ENCODE measurements at places on chromosomes 6 and 20.

DNA sequence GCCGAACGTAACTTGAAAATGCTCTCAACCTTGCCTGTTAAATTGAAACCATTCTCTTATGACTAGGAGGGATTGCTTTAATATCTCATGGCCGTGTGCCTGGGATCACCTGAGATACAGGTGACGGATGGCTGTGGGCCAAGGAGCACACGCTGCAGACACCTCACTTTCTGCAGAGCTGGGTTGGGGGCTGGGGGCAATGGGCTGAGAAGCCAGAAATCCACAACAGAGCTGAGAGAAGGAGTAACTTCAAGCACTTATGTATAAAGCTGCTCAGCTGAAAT lies 170.9 kb downstream of the DTNBP1 start:
- DNase-seq = no peak

DNA sequence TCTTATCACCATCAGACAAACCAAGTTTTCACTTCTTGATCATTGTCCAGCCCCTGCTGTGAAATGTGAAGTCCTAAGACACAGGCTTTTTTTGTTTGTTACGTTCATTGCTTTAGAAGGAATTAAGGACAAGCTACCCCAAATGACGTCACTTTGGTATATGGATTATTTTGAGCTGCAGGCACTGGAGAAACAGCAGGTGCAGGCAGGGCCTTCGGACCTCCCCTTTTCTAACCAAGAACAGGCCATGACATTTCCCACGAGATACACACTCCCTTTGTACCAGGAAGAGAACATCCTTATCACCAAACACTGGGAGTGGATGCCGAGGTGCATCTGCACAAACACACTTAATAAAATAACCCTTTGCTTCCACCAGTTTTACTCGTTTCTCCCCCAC lies 418.0 kb upstream of the SULF2 start:
- no peak for DNase-seq

DNA sequence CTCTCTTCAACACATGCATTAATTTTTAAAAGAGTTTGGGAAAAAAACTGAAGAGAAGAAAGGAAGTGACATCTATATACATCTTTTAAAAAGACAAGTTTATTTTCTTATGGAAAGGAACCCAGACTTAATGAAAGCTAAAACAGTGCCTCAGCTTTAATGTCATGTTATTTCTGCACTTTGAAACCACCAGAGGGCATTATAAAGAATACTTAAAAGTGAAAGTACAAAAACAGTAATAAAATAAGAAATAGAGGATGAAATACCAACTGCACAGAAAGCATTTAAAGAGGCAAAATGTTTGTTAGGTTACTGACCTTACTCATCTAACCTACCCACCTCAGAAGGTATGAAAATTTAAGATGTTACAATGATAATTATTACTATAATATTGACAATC lies 98.8 kb downstream of the HUS1B start:
- DNase-seq = no peak

- DNase-seq = no peak
Measured at GRCh38 chr20:21301940-21302663, 1.0 kb upstream of the XRN2 start.

- peak; percentile 22 for DNase-seq
Measured at GRCh38 chr20:53708129-53708968, 114.7 kb upstream of the ZNF217 start.

DNA sequence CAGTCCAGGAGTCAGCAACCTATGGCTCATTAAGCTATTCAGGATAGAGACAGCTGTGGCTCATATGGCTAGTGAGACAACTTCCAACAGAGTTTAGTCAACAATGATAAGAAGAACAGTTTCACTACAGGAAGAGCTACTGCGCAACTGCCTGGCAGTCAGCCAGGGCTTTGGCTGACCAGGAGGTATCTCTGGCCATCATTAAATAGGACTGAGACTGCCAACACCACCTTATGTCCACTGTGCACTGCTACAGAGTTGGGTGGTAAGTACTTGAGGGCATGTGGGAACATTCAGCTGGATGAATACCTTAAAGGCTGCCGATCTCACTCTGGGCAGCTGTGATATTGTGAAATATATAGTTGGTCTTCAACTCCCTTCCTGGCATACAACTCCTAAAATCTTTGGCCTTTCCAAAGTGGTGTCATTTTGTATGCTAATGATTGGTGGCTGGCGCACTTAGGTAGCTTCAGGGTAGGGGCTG lies 52.2 kb upstream of the FAM83C start:
- no peak for DNase-seq

DNA sequence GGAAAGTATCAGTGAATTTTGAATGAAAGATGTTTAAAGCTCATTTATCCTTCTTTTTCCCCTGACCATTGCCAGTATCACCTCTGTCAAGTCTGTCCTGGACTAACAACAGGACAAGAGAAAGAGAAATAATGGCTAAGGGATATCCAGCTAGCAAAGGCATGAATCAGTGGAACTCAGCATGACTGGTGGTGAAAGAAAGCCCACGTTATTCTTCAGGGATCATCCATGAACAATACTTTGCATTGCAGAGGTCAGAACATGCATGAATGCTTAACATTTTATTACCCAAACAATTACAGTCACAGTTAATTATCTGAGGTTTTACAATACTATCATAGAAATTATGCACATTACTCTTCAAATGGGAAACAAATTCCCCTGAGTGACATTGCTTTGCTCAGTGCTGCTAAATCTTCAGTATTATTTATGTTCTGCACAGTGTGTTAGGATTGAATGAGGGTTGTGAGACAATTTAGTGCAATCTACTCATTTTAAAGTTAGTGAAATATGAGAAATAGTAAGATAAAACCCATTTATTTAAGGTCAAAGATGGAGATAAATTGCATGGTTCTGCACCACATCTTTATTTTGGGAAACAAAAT lies 350.7 kb downstream of the KHDRBS2 start:
- DNase-seq = no peak

DNA sequence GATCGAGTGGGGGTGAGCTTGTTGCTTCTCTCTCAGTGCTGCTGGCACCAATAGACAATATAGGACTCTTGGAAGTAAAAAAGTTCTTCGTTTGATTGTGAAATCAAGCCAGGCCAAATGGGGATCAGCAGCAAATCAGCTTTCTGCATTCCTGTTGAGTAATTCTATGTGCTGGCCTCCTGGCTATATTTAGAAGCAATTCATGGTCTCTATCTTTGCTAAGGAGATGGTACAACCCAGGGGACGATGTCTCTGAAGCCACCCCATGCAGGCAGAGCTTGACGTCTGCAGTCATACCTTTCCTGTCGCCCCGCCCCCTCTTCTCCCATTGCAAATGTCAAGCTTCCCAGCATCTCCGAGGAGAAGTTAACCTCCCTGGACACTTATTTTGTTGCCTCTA lies 199.1 kb downstream of the SCP2D1 start:
- DNase-seq = no peak

GRCh38 chr6:135506270-135506997 lies 8.9 kb upstream of the AHI1 start:
- no peak for DNase-seq

DNA sequence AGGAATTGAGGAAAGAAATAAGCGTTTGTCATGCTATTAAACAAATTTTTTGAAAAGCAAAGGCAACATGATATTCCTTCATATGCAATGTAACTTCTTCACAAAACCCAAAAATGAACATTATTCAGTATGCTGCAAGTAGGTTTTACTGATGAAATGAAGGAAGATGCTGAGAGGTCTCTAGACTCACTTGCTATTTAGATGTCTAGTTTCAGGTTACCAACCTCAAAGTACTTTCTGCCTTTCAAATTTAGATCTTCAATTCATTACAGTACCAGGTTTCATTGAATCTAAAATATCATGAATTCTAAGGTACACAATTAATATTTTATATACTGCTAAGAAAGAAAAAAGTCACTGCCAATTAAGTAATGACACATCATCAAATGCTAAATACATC lies 39.9 kb downstream of the MYO6 start:
- no peak for DNase-seq

GRCh38 chr20:63854069-63854765 lies 7.1 kb upstream of the ABHD16B start:
- no peak for DNase-seq

DNA sequence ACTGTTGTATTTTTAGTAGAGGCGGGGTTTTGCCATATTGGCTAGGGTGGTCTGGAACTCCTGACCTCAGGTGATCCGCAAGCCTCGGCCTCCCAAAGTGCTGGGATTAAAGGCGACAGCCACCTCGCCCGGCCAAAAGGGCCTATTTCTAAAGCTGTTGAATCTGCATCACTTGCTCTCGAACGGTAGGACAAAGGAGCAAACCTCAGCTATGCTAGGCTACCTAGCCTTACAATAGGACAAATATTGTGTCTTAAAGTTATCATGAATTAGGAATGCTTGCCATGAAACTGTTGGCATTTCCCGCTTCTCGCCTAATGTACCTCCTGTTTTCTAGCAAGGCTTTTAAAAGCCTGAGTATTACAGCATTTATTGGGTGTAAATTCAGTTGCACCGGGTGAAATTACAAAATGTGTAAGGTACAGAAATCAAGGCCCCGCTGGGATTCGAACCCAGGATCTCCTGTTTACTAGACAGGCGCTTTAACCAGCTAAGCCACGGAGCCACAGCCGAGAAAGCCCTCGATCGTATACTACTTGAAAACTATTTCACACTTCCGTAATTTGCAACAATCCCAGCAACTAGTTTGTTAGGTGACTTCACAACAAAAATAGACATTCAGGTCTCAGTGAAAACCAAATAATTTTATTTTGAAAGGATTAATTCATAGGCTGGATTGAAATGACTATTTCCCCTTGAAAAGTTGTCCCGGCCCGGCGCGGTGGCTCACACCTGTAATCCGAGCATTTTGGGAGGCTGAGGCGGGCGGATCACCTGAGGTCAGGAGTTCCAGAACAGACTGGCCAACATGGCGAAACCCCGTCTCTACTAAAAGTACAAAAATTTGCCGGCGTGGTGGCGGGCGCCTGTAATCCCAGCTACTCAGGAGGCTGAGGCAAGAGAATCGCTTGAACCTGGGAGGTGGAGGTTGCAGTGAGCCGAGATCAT lies 211.6 kb upstream of the ZNF184 start:
- no peak for DNase-seq

- DNase-seq = no peak
Measured at GRCh38 chr6:38234141-38234540, 405.6 kb downstream of the BTBD9 start.

GRCh38 chr6:42306439-42307140 lies 88.9 kb upstream of the MRPS10 start:
- no peak for DNase-seq

Measured in T1000 (cell line).